ENCODE measurements at places on chromosomes 12 and 14.
A peak's percentile ranks its signal among the peaks of the same experiment; 100 is the strongest.

DNA sequence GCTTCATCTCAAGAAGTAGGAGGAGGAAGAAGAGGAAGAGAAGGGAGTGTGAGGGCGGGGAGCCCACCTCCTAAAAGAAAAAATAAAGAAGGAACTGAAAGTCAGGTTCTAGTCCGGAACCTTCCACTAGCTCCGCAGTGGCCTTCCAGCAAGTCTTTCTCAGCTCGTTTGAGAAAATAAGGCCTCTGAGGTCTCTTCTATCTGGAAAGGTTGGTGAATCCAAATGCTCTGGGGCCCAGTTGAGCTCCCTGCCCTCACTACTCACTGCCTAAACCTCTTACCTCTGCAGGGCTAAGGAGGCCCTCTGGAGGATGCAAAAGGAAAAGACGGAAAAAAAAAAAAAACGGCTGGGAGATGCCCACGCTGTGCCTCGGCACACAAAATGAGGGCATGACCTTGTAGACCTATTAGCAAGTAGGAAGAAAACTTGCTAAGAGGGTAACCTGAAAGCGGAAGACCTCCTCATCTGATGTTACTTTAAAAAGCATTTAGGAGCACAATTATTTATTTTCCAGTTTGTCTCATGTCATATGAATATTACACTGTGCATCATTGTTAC is 35.9 kb downstream of the FBLN5 start:
- no peak for DNase-seq

DNA sequence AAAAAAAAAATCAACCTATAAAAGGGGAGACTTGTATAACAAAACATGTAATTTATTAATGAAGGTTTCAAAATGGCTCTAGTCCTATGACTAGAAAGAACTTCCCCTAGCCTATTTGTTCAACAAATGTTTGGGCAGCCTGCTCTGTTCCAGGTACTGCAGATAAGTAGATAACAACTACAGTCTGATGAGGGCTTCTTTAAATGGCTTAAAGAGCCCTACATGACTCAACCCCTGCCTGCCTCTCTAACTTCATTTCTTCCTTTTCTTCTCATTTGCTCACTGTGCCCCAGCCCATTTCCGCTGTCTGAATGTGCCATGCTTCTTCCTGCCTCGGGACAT is 21.5 kb downstream of the ALDH6A1 start:
- DNase-seq: no peak

- no peak for DNase-seq
Observed at GRCh38 chr14:23528555-23528954, 23.0 kb downstream of the ZFHX2 start.

- DNase-seq: no peak
Observed at GRCh38 chr14:102497998-102498677, 11.4 kb downstream of the ANKRD9 start.

DNA sequence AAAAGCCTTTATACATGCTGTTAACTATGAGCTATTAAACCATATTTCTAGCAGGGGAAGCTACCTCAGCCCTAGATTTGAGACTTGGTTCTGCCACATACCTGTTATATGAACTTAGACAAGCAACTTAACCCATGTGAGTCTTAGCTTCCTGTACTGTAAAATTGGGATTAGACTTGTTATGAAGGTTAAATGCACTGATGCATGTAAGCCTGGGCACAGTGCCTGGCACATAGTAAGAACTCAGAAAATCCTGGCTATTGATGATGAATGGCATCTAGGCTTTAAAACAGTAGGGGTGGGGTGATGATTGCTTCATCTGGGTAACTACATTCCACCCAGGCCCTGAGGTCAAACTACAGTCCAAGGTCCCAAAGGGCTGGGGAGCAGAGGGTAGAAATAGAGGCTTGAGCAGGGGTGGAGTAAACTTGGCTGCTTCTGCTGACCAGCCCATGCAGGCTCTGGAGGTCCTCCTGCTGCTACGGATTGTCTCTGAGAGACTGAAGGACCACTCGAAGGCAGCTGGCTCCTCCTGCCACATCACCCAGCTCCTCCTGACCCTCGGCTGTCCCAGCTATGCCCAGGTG is 11.3 kb downstream of the ESPL1 start:
- DNase-seq: no peak

DNA sequence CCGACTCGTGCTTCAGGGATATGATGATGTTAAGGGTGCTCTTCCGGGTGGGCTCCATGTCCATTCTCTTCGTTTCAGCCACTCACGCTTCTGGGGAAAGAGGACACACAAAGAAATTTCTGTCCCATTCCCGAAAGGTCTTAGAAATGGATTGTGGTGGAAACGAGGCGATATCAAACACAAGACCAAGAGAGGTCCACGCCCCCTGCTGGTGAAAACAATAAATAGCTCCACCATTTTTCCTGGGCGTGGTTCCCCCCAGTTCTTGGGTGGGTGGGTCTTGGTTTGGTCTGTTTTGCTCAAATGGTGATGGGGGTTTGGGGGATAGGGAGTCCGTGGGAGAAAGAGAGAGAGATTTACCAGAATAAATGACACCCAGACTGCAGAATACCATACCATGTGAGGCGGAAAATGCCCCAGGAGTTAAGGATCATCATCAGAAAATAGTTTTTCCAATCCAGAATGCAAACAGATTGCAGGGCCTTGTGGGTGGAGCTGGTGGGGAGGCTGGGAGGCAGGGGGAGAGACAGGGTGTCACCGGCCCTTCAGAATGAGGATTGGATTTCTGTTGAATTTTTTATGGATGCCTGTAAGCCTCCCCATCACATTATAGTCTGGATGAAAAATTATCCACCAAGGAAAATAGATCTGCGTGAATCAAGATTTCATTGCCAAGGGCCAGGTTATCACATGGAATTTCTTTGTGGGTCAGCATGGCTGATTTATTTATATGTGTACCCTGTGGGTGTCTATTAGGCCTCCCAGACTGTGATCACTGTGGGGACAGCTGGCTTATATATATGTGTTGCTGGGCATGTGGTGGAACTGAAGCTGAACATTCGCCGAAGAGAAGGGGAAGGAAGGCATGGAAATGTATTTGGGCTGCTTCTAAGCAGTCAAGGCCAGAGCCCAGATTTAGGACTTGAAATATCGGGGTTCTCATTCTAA is 55.8 kb downstream of the SRRM4 start:
- DNase-seq: peak; percentile 20

DNA sequence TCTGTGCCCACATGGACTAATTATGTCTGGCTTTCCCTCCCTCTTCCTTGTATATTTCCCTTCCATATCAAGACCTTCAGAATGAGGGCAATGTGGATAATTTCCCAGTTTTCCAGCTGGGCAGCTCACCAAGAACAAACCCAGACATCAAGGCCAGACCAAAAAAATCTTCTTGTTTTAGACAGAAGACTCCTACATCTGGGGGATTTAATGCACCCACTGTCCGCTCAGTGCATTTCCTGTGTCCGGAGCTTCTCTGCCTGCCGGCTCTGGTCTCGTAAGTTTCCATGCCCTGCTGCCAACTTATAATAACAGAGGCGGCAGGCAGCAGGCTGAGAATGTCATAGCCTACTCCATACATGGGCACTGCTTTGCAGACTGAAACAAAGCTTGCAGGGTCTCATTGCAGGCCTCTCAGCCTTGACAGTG is 207.2 kb upstream of the BCL2L14 start:
- peak; percentile 73 for DNase-seq

GRCh38 chr14:50605766-50606165 is 45.8 kb downstream of the ATL1 start:
- DNase-seq: peak; percentile 46

GRCh38 chr14:34319140-34319539 is 142.9 kb downstream of the SPTSSA start:
- DNase-seq: no peak

- DNase-seq: peak; percentile 12
Observed at GRCh38 chr14:104113631-104114420, 24.6 kb upstream of the KIF26A start.

- DNase-seq: no peak
Observed at GRCh38 chr14:67963960-67964812, 144.6 kb downstream of the RAD51B start.

GRCh38 chr12:101051901-101052550 is 158.0 kb downstream of the SLC5A8 start:
- DNase-seq: no peak

DNA sequence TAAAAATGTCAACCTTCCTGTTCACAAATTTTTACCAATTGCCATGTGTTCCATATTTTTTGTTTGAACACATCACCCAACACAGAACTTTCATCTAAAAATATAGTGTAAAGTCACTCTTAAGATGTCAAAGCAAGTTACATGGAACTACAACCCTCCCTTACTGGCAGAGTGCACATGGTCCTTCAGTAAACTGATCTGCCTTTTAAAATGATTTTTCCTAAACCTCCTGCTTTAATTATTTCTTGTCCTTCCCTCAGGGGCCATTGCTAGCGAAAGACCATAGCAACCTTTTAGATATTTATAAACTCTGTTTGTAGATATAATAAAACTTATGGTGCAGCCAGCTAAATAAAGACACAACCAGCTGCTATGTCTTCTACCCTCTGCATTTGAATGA is 255.2 kb upstream of the FAR2 start:
- DNase-seq: no peak

DNA sequence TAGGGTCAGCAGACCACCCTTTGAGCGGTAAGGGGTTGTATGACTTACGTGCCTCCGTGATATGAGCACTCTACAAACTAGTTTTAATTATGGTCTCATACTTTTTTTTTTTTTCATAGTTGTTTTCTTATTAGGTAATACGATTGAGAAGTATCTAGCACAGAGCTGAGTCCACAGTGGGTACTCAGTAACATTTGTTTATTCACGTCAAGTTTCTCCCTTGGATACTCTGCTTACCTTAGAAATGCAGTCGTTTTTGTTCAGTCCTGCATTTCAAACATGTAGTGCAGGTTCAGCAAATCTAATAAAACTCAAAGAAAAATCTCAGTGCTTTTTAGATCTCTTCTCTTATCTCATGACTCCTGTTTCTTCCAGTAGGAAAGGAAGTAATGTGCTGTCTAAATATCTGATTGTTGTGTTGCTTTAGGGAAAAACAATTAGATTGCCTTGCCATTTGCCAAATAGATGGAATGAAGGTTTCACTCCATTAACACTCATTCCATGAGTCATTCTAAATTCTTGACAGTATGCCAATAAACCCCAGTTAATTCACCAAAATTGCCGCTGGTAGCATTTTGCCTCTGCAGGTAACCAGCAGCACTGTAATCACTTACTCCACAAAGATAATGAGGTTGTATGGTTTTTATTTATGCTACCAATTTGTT is 118.9 kb downstream of the PTCSC3 start:
- DNase-seq: no peak

DNA sequence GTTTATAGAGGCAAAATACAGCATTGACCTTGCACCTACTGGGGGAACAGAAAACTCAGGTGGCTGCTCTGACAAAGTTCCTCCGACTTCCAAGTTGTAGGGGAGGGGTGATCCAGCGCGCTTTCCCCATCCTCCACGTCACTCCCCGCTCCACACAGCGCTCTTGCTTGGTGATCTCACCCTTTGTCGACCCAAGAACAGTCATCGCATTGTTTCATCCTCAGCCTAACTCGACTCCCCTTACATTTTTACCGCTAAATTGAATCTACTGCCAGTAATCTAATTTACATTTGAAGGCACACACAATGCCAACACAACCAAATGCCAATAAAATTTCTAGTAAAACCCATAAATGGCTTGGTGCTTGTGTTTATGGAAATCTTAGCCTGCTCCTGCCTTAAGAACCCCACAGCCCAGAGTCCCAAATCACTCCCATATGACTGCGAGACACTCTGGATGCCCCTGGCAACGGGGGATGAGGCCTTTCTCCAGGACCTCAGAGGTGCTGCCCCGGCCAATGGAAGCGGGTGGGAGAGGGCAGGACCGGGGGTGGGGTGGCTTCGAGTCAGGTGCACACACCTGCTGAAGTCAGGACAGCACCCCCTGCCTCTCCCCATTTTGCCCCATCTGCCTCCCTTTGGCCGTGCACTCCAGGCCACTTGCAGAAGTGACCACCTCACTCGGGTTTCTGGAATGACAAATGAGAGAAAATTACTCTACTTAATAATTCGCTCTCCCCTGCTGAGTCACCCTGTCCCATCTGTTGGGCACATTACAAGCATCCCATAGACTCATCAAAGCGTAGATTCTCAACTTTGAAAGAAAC is 98.2 kb upstream of the GSC start:
- peak; percentile 53 for DNase-seq

GRCh38 chr14:90503582-90503981 is 106.8 kb downstream of the CALM1 start:
- DNase-seq: no peak

DNA sequence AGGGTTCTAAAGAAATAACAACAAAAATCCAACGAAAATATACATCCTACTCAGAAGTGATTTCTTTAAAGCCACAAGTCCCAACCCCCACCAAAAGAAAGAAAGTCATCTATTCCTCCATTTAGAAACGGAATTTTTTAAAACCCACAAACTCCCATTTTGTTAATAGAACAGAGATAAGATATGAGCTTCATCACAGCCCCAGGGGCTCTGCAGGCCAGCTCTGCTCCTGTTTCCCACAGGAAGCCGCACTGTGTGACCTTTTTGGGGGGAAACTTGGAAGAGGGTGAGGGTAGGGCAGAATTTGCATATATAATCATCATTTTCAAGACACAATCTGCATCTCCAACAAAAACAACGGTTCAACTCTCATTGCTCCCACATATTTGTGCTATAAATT is 2.8 kb downstream of the FBXL14 start:
- no peak for DNase-seq

- DNase-seq: peak; percentile 3
Observed at GRCh38 chr14:23430016-23430722, 5.3 kb downstream of the MYH7 start.

DNA sequence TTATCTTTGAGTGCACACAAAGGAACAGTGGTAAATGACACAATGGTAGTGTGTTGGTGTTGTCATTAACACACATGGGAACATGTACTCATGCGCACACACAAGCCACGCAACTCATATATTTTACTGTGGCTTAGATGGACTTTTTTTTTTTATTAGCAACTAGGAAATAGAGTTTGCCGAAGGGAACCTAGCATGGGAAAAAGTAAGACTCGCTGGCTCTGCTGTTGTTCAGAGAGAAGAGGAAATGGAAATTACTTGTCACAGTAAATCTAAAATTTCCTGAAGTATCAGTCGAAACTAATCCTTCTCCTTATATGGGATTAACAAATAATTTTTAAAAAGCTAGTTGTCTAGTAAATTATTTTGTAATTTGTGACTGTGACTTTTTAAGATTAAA is 33.7 kb upstream of the IL22 start:
- no peak for DNase-seq

GRCh38 chr14:105847400-105847799 is 321.0 kb downstream of the TMEM121 start:
- DNase-seq: no peak

Data from femur (tissue), 1 donor.